ENCODE measurements at places on chromosomes 1 and 21.
A peak's percentile ranks its signal among the peaks of the same experiment; 100 is the strongest.

- DNase-seq, result peak; percentile 85
These were observed 5.5 kb upstream of the FOXD2 start for GRCh38 chr1:47432071-47433036.

DNA sequence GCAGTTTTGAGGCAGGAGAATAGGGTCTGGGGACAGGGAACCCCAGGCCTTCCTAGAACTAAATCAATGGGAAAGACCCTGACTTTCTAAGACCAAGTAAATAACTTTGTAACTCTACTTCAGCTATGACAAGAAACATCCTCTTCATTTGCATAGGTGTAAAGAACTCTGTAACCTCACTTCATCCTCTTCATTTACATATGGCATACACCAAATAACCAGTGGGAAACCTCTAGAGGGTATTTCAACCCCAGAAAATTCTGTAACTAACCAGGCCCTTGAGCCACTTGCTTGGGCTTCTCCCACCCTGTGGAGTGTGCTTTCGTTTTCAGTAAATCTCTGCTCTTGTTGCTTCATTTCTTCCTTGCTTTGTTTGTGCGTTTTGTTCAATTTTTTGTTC lies 495.6 kb downstream of the SIPA1L2 start:
- DNase-seq, result no peak

DNA sequence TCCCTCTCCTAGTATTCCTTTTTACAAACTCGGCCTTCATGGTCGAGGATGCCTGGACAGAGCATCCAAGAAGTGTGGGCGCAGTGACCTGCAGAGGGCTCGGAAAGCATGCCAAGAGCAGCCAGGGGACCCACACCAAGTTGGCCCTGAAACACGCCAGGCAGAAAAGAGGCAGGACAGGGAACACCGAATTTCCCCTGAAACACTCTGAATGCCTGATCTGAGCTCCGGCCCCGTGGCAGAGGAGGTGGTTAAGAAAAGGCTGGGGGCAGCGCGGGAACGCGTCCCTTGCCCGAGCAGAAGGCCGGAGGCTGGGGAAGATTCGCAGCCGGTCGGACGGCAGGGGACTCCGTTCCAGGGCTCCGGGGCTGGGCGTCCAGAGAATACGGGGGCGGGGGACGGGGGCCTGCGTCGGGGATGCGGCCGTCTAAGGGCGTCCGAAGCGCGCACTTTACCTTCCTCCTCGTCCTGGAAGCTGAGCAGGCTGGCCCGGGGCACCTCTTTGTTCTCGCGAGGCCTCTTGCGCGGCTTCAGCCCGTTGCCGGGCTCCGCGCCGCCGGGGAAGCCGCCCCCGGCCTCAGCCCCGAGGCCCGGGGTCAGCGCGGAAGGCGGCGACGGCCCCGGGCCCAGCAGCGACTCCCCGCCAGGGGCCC lies 558 bp downstream of the PAXBP1 start:
- DNase-seq, result peak; percentile 71

DNA sequence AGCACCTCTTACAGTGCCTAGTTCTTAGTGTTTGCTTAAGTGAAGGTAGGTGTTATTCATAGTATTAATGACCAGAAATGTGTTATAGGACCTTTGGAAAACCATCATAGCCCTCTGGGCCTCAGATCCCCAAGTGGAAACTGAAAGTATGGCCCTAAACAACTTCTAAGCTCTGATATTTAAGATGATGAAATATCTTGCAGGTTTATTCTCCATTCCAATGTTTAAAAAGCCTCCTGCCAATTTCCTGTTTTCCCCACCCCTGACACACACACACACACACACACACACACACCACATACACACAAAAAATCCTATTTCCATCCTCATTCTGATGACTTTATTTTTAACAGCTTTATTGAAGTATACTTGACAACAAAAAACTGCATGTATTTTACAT lies 108.2 kb downstream of the DIRAS3 start:
- DNase-seq, result peak; percentile 67

Data from iris pigment epithelial cell (primary cell).